CD4-positive, alpha-beta T cell treated with Interleukin-15 for 1 hour (primary cell): ENCODE measurements at places on chromosomes 3 and 15.

- DNase-seq = no peak
These were observed 34.7 kb downstream of the NIPA2 start for GRCh38 chr15:22872936-22873701.

GRCh38 chr15:75107516-75107907, 84.1 kb downstream of the PPCDC start:
- no peak for DNase-seq

- DNase-seq = no peak
These were observed 75.7 kb downstream of the GAP43 start for GRCh38 chr3:115698851-115699591.

- no peak for DNase-seq
These were observed 44.1 kb downstream of the LIPC start for GRCh38 chr15:58475573-58476524.

DNA sequence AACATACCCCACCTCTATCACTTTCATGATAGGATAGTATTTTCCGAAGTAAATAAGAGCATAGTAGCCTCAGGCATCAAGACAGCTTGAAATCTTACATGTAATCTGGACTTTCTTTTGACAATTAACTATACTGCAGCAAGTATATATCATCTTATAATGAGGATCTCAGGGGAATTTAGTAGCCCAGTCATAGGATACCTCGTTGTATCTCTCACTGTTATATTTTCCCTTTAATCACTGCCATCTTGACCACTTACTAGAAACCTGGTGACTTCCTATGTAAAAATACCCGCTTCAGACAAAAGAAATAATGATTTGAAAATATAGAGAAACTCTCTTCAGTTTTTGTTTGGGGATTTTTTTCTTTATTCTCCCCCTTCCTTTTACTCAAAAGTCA, 88.2 kb downstream of the SERPINI1 start:
- DNase-seq = no peak

DNA sequence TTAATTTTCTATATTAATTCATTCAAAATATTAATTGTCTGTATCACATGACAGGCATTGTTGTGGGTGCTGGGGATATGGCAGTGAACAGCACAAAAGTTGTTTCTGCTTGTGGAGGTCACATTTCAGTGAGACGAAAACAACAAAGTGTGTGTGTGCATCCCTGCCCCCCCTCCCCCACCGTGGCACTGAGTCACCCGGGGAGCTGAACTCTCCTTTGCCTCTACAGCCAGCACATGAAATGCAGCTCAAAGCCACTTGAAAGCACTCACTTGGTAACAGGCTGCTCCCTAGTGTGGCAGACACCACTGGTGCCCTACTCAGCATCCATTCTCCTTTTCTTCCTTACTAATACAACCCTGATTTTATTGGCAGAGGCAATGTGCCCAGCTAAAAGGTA, 16.9 kb upstream of the SCAMP5 start:
- DNase-seq = no peak
